Natural killer cell (primary cell): ENCODE measurements at places on chromosomes 4 and X. TPM values are rescaled to one million over a fixed set of nuclear protein-coding genes. Genes with fewer than 3 reads are reported as not detected.

PABPC5 gene
- not detected for total RNA-seq

F8A2 gene
- not detected for total RNA-seq

ZNF630 gene
- total RNA-seq: 3.4 TPM

FGFR3 gene
- total RNA-seq: not detected

DSPP gene
- not detected for total RNA-seq

TMEM255A gene
- 1.4 TPM for total RNA-seq

BMPR1B gene
- not detected for total RNA-seq

RPS6KA6 gene
- not detected for total RNA-seq

FRAS1 gene
- total RNA-seq: 0.31 TPM

HMX1 gene
- not detected for total RNA-seq

S100P gene
- 2.7 TPM for total RNA-seq

MTNR1A gene
- not detected for total RNA-seq

HTN3 gene
- total RNA-seq: not detected

DDX60 gene
- 29.4 TPM for total RNA-seq

DCK gene
- total RNA-seq: 28.3 TPM

ANXA3 gene
- total RNA-seq: 1.1 TPM

CSAG1 gene
- total RNA-seq: not detected

ENOX2 gene
- total RNA-seq: 9.3 TPM

CDX4 gene
- total RNA-seq: not detected

PAGE2B gene
- 1.0 TPM for total RNA-seq

MED14 gene
- 55.3 TPM for total RNA-seq

FAM114A1 gene
- total RNA-seq: 0.31 TPM

TRIML2 gene
- total RNA-seq: not detected

C4orf51 gene
- not detected for total RNA-seq

PGAM4 gene
- total RNA-seq: not detected

VMA21 gene
- total RNA-seq: 20.0 TPM

EREG gene
- 2.3 TPM for total RNA-seq

PAK3 gene
- not detected for total RNA-seq

HELT gene
- not detected for total RNA-seq

MAGEA11 gene
- not detected for total RNA-seq

PRICKLE3 gene
- 6.2 TPM for total RNA-seq

KIT gene
- total RNA-seq: 3.2 TPM

SYTL4 gene
- total RNA-seq: 0.85 TPM

SLC9B1 gene
- 2.5 TPM for total RNA-seq

CBR4 gene
- 17.2 TPM for total RNA-seq

GLUD2 gene
- total RNA-seq: not detected

ZNF827 gene
- total RNA-seq: 35.5 TPM

EDA gene
- not detected for total RNA-seq

CPLX1 gene
- not detected for total RNA-seq

SSX3 gene
- total RNA-seq: not detected
